ENCODE measurements at places on chromosomes 13 and 19. TPM values are rescaled to one million over a fixed set of nuclear protein-coding genes. Genes with fewer than 3 reads are reported as not detected.

ZNF850 gene
- total RNA-seq: 11.4 TPM

OLFM2 gene
- 8.2 TPM for total RNA-seq

DNA sequence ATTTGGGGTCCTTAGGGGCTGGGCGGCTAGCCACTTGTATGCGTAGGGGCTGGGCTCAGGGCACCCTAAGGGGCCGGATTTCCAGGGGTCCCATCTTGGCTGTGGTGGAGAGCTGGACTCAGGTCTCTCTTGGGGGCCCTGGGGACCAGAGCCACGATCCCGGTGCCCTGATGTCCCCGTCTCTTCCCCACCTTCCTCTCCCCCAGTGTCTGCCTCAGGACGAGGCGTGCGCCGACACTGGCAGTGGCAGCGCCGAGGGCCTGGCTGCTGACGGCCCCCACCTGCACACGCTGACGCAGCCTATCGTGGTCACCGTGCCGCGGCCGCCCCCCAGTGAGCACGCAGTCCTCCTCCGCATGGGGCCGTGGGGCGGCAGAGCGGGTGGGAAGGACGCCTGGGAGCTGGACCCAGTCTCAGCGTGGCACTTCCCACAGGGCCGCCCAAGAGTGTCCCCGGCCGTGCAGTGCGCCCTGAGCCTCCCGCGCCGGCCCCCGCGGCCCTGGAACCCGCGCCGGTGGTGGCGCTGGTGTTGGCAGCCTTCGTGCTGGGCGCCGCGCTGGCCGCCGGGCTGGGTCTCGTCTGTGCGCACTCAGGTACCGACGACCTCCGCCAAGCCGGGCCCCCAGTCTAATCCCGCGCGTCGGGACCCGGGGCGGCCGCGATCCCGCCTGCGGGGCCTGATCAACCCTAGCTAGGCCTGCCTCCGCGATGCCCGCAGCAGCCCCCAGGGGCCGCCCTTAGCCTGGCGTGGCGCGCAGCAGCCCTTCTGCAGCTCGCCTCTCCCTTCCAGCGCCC lies 2.7 kb upstream of the SNAPC2 start:
- DNase-seq: peak; percentile 73

- DNase-seq: peak; percentile 58
Measured at GRCh38 chr19:50952910-50953309, at the start of gene KLK5. KLK5 (minus strand) TSS chr19:50953038; CDS start chr19:50952657, 381 bp downstream.

- DNase-seq: no peak
Measured at GRCh38 chr19:41616792-41617621, 9.9 kb downstream of the CEACAM4 start.

- DNase-seq: no peak
Measured at GRCh38 chr13:36745436-36745835, 71.6 kb downstream of the SERTM1 start.

DNA sequence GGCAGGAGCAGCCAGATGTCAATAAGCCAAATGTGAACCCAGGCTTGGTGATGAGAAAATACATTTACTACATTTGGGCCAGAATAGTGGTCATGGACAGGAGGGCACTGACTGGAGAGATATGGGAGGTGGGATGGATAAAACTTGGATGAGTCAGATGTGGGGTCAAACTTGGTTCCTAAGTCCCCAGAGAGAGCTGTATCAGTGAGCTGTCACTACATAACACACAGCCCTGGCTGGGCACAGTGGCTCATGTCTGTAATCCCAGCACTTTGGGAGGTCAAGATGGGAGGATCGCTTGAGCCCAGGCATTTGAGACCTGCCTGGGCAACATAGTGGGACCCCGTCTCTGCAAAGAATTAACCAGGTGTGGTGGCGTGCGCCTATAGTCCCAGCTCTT lies 51.6 kb upstream of the EHD2 start:
- no peak for DNase-seq
